ENCODE measurements at places on chromosomes 6 and 20.
A peak's percentile ranks its signal among the peaks of the same experiment; 100 is the strongest.

GRCh38 chr20:49354673-49355072, 76.8 kb upstream of the ZNFX1 start:
- no peak for DNase-seq

DNA sequence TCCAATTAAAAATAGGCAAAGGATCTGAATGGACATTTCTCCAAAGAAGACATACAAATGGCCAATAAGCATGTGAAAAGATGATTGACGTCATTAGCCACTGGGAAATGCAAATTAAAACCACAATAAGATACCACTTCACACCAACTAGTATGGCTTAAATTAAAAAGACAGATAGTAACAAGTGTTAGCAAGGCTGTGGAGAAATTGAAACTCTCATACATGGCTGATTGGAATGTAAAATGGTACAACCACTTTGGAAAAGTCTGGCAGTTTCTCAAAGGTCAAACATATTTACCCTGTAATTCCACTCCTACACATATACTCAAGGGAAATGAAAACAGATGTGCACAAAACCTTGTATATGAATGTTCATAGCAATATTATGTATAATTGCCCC, 83.6 kb downstream of the CEP57L1 start:
- DNase-seq: no peak

DNA sequence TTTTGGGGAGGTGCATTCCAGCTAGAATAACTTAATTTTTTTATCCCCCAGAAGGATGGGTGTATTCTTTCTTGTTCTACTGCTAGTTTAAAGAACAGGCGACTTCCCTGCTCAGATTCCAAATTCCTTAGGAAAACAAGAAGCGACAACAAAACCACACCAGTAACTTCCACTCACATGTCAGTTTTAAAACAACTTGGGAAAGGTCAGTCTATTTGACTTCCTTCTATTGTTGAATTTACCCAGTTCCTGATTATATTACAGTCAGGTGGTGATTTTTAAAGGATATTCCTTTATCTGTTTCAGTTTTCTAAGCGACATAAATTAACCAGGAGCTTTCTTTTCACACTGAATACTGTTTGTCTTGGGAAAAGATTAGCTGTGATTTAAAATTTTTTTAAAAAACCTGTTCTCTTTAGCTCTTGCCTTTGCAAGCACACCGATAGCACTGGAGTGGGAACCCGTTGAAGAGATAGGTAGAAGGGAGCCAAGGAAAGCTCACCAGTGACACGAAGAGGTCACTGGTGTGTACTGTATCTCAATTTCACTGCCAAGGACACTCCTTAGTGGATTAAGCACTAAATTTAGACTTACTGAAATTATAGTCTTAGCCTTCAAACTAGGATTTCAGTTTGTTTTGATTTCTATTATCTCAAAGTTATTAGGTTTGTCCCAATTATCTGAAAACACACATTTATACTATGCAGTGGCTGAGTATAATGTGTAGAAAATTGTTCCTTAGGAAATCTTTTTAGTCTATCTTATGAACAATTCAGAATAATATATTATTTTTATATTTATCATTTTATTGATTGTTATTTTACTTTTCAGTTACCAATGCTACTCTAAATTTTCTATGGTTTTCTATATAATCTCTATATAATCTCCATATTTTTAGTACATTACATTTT, 22.3 kb downstream of the MARCKS start:
- peak; percentile 71 for DNase-seq

- DNase-seq: no peak
Measured at GRCh38 chr20:63158845-63159244, 57.1 kb downstream of the YTHDF1 start.

DNA sequence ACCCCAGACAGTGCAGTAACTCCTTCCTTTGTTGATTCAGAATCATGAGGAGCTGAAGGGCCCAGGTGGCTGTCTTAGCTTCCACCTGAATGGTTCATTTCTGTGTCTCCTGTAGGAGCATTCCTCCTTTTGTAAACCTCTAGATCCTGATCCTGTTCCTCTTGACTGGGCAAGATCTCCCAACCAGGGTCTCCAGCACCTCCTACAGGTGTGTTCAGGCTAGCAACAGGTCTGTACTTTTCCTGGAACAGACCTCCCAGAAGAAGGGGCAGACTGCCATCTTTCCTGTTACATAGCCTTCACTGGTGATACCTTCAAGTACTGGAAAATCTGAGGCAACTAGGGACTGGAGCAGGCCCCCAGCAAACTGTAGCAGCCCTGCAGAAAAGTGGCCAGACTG, 35.2 kb downstream of the HLA-B start:
- DNase-seq: no peak

- DNase-seq: no peak
Measured at GRCh38 chr6:105137388-105137787, 42.4 kb downstream of the POPDC3 start.

GRCh38 chr20:32353848-32354496, 4.2 kb upstream of the ASXL1 start:
- DNase-seq: no peak

DNA sequence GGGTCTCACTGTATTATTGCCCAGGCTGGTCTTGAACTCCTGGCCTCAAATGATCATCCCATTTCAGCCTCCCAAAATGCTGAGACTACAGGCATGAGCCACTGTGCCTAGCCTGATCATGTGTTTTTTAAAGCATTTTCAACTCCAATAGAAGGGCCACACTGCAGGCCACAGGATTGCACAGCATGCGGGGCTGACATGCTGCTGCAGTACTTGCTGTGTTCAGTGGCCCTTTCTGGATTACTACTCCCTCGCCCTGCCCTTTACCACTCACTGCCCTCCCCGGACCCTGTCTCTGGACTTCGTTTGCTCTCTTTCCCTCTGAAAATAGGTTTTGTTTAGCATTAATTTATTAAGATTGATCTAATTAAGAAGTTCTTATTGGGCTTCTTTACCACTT, 37.3 kb downstream of the HECA start:
- DNase-seq: no peak

- DNase-seq: no peak
Measured at GRCh38 chr20:64177384-64177783, 13.1 kb downstream of the MYT1 start.

DNA sequence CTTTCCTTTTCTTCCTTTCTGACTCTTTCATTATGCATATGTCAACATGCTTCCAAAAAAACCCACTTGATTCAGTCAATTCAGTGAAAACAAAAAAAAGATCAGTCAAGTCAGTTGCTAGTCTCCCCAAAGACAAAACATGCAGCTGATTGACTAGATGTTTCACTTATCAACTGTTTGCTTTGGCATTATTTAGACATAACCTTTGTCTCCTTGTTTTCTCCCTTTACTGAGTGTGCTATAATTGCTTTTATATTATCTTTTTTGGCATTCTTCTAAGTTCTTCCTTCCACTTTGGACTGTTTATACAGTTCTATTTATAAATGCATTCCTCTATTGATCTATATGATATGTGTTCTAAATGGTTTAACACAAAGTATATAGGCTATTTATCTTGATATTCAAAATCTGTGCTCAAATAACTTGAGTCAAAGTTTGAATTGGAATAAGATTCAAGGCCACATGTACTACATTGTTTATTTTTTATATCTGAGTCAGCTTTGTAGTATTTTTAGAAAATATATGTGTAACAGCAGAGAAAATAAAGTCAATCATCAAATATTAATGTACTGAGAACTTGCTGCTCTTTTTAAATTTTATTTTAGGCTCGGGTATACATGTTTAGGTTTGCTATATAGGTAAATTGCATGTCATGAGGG, 260.5 kb downstream of the CENPW start:
- no peak for DNase-seq

DNA sequence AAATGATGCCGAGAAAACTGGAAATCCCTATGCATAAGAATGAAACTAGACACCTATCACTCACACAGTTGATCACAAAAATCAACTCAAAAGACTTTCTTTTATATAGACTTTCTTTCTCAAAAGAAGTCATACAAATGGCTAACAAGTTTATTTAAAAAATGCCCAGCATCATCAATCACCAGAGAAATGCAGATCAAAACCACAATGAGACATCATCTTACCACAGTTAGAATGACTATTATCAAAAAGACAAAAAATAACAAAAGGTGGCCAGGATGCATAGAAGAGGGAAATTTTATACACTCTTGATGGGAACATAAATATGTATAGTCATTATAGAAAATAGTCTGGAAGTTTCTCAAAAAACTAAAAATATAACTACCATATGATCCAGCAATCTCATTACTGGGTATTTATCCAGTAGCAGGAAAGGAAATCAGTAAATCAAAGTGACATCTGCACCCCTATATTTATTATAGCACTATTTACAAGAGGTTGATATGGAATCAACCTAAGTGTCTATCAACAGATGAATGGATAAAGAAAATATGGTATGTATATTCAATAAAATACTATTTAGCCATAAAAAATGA, 3.4 kb upstream of the RNF217 start:
- DNase-seq: no peak

DNA sequence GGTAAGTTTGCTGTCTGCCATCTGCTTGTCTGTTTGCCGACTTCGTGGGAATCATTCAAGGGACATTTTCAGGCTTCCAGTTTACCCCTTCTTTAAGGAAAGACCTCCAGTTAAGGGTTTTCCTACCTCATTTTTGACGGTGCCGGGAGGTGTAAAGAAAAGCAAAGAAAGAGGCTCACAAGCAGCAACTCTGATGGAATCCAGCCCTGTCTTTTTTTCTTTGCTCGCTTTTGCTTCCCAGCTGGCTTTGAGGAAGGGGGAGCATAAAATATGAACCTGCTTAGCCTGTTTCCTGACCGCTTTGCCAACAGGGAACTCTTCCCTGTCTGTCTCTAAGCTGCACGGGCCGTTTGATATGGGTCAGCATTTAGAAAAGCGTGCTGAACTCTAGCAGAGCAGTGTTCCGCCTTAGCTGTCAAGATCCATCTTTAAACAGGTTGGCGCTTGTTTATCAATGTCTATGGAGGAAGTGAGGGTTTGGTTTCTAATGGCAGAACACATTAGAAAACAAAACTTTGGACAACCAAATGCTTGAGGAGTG, 13.8 kb downstream of the SYTL3 start:
- peak; percentile 72 for DNase-seq

DNA sequence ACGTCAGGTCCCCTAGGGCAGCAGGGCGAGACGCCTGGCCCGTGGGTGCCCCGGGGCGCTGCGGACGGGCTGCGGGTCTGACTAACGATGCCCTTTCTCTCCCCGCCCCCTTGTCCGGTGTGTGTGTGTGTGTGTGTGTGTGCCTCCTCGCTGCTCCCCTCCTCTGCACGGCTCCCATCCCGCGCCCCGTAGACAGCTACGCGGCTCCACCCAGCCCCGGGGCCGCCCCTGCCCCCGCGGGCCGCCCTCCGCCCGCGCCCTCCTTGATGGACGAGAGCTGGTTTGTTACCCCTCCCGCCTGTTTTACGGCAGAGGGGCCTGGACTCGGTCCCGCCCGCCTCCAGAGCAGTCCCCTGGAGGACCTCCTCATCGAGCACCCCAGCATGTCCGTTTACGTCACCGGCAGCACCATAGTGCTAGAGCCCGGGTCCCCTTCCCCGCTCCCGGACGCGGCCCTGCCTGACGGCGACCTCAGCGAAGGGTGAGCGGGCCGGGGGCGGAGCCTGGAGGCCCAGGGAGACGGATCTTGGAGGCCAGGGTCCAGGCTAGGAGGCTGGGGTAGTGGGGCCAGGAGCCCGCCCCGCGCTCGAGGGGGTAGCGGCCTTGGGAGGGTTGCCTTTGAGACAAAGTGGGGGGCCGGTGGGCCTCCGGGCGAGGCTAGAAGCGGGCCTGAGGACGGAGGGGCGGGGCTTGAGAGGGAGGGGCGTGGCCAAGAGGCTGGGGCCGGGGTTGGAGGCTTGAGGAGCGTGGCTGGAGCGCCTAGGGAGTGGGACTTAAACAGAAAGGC, 5.1 kb downstream of the TP53INP2 start:
- peak; percentile 86 for DNase-seq

GRCh38 chr6:24477070-24477469, 12.3 kb downstream of the GPLD1 start:
- DNase-seq: no peak

DNA sequence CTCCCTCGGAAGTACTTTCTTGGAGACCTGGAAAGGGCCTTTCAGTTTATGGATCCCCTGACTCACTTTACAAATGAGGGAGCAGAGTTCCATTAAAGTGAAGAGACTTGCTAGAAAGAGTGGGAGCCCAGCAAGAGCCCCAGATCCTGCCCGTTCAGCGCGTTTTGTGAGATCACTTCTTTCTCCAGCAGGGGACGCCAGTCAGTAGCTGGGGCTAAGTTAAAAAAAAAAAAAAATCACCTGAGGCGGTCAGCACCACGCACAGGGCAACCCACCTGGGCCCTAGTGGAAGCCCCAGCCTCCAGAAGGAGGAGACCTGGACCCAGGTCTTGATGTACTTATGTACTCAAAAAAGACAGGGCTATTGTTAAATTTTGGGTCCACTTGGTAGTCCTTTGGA, 274.5 kb upstream of the RNF24 start:
- peak; percentile 15 for DNase-seq

DNA sequence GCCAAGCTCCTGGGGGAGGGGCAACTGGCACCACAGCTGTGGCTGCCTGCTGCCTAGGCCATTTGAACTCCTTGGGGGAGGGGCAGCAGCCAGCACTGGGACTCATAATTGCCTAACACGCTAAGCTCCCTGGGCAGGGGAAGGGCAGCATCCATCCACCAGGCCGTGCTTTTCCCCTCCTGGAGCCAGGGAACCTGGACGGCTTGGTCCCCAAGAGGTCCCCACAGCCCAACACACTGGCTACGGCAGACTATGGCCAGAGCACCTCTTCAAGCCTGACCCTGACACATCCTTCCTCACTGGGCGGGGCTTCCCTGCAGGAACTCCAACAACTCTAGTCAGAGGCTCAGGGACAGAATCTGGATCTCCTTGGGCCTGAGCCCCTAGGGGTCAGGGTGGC, 269.4 kb downstream of the RNF144B start:
- DNase-seq: no peak

- no peak for DNase-seq
Measured at GRCh38 chr6:162512744-162513143, 214.8 kb downstream of the PRKN start.

DNA sequence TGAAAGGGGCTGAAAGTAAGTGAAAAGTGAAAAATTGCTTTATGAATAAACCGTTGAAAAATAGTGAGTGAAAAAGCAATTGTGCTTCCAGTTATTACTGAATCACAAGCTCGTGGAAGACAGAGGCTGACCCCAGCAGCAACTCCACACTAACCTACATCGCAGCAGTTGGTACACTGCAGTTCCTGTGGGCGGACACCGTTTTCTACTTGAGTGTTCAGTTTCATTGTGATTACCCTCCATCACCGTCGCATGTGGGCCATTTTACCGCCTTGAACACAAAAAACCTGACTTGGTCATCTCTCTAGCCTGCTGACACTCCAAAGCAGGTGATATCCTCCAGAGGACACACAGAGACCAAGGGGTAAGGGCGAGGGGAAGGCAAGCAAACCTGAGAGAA, 28.4 kb downstream of the PRDM1 start:
- no peak for DNase-seq

DNA sequence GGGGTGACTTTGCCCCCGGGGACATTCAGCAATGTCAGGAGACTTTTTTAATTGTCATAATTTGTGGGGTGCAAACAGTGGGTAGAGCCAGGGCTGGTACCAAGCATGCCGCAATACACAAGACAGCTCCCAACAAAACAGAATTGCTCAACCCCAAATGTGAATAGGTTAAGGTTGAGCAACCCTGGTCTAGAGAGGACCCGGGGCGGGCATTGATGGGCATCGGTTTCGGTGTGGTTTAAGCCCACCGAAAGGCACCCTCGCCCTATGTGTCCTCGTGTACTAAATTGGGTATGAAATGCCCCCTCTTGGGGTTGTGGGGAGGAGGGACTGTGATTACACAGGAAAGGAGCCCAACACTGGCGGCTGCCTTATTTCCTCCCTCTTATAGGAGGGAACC, 36.0 kb downstream of the KIAA1755 start:
- DNase-seq: no peak

- no peak for DNase-seq
Measured at GRCh38 chr20:10408108-10408813, 25.8 kb downstream of the MKKS start.

GRCh38 chr6:3226481-3227362, 731 bp downstream of the TUBB2B start:
- DNase-seq: peak; percentile 16
